ENCODE measurements at places on chromosomes 7 and 10. TPM values are rescaled to one million over a fixed set of nuclear protein-coding genes. Genes with fewer than 3 reads are reported as not detected.

Gene ZNF25
- total RNA-seq, result 10.5 TPM

Gene INMT
- 104 TPM for total RNA-seq

Gene AMPH
- 0.23 TPM for total RNA-seq

Gene LIPF
- total RNA-seq, result not detected

Gene PRKAR2B
- total RNA-seq, result 1.5 TPM

Gene HMX3
- total RNA-seq, result not detected

Gene OLAH
- not detected for total RNA-seq

Gene IL6
- total RNA-seq, result 32.2 TPM

Gene SLC18A3
- total RNA-seq, result under 0.01 TPM

Gene CYP3A7
- total RNA-seq, result not detected

Gene KCNIP2
- total RNA-seq, result 1.1 TPM

Gene CDK14
- 54.0 TPM for total RNA-seq

Gene COBL
- not detected for total RNA-seq

Gene HOXA4
- total RNA-seq, result not detected

Gene PNLIPRP3
- not detected for total RNA-seq

Gene SLC13A4
- total RNA-seq, result 0.08 TPM

Gene LIPJ
- total RNA-seq, result not detected

Gene KIAA1217
- total RNA-seq, result 1.2 TPM

Gene LHFPL3
- not detected for total RNA-seq

Gene ZNF735
- not detected for total RNA-seq

Gene PNLIPRP1
- not detected for total RNA-seq
